ENCODE measurements at places on chromosomes 11 and 22. TPM values are rescaled to one million over a fixed set of nuclear protein-coding genes. Genes with fewer than 3 reads are reported as not detected.

SUSD2 gene
- total RNA-seq, result 0.56 TPM

CBL gene
- total RNA-seq, result 21.4 TPM

DNA sequence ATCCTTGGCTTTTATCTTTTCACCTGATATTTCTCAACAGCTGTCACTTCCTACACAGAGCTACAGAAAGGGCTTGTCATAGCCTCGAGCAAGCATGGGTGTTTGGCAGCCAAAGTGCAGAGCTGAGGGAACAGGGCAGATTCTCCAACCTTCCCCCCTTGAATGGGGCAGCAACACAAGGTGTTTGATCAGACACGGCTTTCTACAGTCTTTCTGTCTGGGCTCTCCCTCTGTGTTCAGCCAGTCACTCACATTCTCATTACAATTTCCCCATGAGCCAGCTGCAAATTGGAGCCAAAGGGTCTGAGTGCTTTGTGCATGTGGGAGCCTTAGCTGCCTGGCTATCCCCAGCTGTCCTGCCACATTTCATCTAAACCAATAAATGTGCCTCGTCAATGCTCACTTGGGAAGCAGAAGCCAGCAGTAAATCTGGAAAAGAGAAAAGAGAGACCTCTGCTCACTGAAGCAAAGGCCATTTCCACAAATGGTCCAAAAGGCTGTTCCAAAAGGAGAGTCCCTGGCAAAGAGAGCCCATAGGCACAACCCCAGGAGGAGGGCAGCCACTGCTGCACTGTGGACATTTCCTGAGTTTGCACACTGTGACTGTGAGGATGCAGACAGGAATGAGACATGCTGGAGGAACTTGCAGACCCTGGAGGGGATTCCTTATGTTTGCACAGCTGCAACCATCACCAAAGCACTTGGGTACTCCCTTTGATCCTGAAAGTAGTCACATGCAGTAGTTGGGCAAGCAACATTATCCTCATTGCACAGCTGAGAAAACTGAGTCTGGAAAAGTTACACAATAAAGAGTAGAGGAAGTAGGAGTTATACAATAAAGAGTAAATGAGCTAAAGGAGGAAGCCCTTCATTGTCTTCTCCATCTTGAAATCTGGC lies 186.8 kb downstream of the FAM181B start:
- DNase-seq, result no peak
- no peaks in the 10 kb centered on the region for H3K27me3 ChIP-seq
- no peak overlapping the region for H3K27ac ChIP-seq
- no peaks in the 10 kb centered on the region for H3K4me1 ChIP-seq
- H3K36me3 ChIP-seq, result no peaks in the 10 kb centered on the region
- no peak overlapping the region for H3K4me3 ChIP-seq

DNA sequence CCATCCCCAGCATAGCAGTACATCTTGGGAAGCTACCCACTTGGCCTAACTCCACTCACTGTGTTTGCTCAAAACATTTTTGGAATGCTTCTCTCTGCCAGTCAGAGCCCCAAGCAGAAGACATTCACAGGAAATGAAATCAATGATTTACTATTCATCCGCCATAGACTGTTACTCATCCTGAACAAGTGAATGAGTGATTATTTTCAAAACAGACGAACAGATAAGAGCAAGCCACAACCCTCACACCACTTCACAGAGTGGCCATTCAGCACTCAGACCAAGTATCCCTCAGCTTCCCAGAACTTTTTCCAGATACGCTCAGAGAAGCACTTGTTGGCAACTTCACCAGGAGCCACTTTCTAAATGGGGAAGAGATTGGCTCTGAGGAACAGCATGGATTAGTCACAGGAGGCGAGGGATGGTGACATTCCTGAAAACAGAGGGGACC lies 13.0 kb upstream of the UBASH3B start:
- H3K4me3 ChIP-seq, result no peak overlapping the region
- no peaks in the 10 kb centered on the region for H3K36me3 ChIP-seq
- peaks cover 7% of the 10 kb centered on the region for H3K4me1 ChIP-seq
- no peak overlapping the region for H3K27ac ChIP-seq
- no peaks in the 10 kb centered on the region for H3K27me3 ChIP-seq

GNAZ gene
- 0.54 TPM for total RNA-seq

Data from activated naive CD8-positive, alpha-beta T cell treated with anti-CD3 and anti-CD28 coated beads for 36 hours (primary cell).